Epithelial cell of esophagus (primary cell): ENCODE measurements at places on chromosomes 7 and 10.

GRCh38 chr10:18486438-18486837 is 164.9 kb downstream of the NSUN6 start:
- no peak for DNase-seq

- DNase-seq, result no peak
These were observed 91.3 kb downstream of the CPXM2 start for GRCh38 chr10:123800289-123800688.

DNA sequence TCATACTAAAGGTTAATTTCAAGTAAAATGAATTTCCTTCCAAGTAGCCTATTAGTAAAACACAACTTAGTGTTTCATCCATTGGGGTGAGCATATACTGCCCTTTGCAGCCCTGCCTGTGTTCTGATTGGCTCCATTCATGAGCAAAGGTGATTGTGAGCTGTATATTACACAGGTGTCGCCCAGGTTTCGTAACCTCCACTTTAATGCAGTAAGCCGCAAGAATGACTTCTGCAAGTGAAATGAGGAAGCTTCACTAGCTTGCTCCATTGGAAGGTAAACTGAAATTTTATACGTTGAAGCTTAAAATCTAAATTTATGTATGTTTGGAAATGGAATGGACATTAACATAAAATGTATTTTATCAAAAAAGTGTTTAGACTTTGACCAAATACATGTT is 24.4 kb downstream of the MTURN start:
- peak; percentile 78 for DNase-seq

GRCh38 chr10:77056650-77057049 is 581.0 kb downstream of the KCNMA1 start:
- DNase-seq, result no peak

- DNase-seq, result no peak
These were observed 95.3 kb downstream of the CUX1 start for GRCh38 chr7:101912716-101913110.

- no peak for DNase-seq
These were observed 189.4 kb upstream of the SHH start for GRCh38 chr7:156001496-156002260.

GRCh38 chr10:70139997-70140250 is 6.6 kb downstream of the TYSND1 start:
- no peak for DNase-seq

DNA sequence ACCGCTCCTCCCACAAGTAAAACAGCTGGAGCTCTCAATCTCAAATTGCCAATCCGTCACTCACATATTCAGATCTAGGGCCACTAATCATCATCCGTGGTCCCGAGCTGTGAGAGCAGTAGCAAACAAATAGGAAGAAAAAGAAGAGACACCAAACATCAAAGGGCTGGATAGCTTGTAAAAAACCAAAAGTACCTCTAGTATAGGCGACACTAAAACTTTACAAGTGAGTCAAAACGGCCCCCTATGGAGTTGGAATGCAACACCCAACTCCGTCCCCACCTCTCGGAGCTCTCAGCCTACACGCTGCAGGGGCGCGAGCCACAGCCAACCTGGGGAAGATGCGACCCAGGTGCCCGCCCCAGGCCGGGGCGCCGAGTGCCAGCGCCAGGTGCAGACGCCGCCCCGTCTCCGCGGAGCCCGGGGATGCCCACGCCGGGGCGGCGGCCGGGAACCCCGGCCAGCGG is 581 bp downstream of the FAM3C start:
- DNase-seq, result peak; percentile 41

DNA sequence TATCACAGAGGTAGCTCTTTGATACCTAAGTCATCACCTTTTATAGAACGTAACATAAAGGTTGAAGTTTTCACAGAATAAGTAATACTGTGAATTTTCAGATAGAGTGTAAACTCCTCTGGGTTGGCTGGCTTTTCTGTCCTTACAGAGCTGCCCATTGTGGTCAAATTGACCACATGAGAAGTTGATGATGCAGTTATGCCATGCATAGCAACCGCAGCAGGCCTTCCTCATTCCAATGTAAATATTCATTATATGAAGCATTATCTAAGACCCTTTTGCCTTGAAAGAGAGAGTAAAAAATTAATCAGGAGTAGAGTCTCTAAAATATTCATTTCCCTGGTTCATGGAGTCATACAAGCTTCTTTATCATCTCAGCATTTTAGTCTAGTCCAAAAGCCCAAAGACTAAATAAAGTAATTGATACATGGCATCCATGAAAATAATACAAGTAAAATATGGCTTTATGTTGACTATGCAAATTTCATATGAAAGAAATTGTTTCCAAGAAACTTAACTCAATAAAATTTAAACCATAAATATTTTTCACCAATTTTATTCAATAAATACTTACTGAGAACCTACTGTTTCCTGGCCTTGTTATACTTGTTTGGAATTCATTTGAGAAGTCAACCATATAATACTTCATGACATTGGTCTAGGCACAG is 516.4 kb downstream of the PCDH15 start:
- peak; percentile 37 for DNase-seq

- DNase-seq, result peak; percentile 17
These were observed 68.6 kb upstream of the EFCAB10 start for GRCh38 chr7:105649727-105650381.

- DNase-seq, result no peak
These were observed 78.4 kb upstream of the GSDME start for GRCh38 chr7:24835643-24836042.

- peak; percentile 8 for DNase-seq
These were observed 159.8 kb downstream of the PIP4K2A start for GRCh38 chr10:22554461-22555182.

GRCh38 chr7:93006480-93007095 is 111.2 kb downstream of the SAMD9 start:
- no peak for DNase-seq

DNA sequence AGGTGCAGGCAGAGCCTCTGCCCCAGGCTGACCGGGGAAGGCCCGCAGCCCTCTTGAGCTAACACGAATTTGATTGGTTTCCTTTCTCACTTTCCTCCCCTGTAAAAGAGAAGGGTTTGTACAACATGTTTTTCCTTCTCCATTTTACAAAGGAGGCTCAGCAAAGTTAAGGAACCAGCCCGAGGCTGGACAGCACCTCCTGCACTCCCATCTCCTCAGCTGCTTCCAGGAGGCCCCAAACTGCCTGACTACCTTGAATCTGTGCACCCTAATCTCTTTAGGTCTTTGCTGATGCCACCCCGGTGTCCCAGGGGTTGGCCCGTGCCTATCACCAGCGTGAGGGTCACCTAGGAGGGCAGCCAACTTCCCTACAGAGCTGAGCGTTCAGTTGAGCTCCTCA is 4.2 kb downstream of the ALKBH4 start:
- no peak for DNase-seq

DNA sequence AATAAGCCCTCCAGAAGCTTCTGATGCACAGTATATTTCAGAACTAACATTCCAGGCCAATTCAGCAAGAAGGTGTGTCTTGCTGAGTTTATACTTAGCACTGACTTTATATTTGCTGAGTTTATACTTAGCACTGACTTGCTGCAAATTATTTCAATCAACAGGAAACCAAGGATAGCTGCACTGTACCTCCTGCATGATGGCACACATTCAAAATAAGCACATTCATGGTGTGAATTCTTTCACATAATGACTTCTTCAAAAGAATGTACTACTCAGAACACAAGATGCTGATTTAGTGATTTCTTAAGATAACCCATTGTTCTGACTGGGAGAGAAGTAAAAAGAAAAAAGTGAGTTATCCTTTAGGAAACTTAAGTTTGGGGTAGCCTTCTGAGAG is 52.0 kb downstream of the JAZF1 start:
- no peak for DNase-seq

GRCh38 chr10:7585228-7585627 is 81.5 kb downstream of the ITIH5 start:
- no peak for DNase-seq

GRCh38 chr7:101140746-101141382 is 13.4 kb upstream of the AP1S1 start:
- peak; percentile 83 for DNase-seq

GRCh38 chr10:88064608-88065382 is 201.4 kb downstream of the PTEN start:
- peak; percentile 18 for DNase-seq

- peak; percentile 74 for DNase-seq
These were observed 88.6 kb downstream of the RNF216 start for GRCh38 chr7:5692845-5693278.

DNA sequence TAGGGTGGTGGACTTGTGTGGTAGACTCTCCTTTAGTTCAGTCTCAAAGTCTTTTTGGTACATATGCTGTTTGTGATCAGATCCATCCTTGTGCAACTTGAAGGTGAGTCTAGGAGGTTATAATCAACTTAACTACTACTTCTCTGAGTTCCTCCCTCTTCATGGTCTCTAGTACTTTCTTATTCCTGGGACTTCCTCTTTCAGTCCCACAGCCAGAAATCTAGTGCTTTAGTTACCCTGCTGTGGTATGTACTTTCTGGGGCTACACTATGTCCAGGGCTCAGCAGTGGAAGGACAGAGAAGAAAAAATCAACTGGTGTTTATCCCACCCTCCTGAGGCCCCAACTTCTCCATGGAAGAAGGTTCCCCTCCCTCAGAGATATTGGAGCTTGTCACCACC is 19.4 kb upstream of the ATAD1 start:
- no peak for DNase-seq

DNA sequence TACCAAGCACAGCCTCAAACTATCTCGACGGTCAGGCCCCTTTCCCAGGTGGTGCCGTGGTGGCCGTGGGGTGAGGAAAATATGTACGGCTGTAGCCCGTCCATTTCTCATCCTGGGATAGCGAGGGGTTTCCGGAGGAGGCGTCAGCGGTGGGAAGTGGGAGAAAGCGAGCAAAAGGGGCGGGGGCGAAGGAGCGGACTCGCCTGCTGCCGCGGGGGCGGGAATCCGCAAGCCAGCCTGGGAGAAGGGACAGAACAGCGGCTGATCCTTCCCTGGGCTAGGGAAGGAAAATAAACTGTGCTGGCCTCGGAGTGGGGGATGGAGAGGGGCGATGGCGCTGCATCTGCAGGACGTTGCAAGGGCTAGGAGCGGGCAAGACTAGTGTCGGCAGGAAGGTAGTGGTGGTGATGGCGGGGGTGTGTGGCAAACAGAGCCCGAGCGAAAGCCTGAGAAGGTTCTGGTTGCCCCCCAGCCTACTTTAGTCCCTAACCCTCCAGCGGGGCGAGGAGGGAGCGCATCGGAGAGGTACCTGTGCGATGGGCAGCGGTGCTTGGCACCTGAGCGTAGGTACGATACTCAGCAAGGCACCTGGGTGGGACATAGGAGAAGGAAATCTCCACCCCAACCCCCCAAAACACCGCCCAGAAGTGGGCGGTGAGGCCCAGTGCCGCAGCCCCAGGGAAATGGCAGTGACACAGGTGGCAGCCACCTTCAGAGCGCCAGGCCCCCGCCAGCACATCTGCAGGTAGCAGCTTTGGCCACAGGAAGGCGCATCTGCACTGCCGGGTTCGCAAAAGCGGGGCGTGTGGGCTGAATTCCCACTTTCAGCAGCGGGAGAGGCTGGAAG is 49.9 kb upstream of the STEAP1B start:
- DNase-seq, result peak; percentile 55

DNA sequence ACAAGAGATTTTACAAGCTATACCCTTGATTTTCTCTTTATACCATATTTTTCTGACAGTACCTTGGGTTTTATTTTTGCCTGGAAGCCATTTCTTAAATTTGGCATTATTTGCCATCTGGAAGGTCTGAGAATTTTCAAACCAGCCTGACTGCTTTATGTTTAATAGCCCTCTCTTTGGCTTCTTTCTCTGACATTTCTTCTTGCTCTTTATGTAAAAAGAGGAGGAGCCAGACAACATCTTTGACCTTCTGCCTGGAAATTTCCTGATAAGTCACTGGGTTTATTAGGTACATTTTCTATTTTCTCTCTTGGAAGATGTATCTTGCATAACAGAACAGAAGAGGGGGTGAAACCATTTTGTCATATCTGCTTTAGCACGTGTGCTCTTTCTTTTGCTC is 79.6 kb downstream of the LANCL2 start:
- no peak for DNase-seq

DNA sequence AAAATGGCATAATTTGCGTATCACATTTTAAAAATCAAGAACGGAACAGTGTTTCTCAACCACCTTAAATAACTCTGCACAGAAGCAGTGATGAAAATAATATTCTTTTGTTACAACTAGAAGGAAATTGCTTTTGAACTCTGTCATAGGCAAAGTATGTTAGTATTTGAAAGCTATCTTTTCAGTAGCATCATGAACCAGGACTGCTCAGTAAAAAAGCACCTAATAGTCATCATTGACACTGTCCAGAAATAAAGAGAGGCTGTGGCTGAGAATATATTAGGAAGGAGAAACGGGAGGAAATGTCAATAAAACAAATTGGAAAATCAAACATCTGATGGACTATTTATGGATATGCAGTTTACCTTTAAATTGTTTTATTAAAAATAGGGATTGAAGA is 237.2 kb upstream of the AKR1E2 start:
- no peak for DNase-seq

GRCh38 chr10:85537561-85537960 is 829.0 kb downstream of the GRID1 start:
- no peak for DNase-seq

DNA sequence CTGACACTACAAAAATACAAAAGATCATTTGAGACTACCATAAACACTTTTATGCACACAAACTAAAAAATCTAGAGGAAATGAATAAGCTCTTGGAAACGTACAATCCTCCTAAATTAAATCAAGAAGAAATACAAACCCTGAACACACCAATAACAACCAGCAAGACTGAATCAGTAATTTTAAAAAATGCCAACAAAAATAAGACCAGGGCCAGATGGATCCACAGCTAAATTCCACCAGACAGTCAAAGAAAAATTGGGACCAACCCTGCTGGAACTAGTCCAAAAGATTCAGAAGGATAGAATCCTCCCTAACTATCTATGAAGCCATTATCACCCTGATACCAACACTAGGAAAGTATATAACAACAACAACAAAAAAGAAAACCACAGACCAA is 277.4 kb downstream of the AGMO start:
- no peak for DNase-seq

DNA sequence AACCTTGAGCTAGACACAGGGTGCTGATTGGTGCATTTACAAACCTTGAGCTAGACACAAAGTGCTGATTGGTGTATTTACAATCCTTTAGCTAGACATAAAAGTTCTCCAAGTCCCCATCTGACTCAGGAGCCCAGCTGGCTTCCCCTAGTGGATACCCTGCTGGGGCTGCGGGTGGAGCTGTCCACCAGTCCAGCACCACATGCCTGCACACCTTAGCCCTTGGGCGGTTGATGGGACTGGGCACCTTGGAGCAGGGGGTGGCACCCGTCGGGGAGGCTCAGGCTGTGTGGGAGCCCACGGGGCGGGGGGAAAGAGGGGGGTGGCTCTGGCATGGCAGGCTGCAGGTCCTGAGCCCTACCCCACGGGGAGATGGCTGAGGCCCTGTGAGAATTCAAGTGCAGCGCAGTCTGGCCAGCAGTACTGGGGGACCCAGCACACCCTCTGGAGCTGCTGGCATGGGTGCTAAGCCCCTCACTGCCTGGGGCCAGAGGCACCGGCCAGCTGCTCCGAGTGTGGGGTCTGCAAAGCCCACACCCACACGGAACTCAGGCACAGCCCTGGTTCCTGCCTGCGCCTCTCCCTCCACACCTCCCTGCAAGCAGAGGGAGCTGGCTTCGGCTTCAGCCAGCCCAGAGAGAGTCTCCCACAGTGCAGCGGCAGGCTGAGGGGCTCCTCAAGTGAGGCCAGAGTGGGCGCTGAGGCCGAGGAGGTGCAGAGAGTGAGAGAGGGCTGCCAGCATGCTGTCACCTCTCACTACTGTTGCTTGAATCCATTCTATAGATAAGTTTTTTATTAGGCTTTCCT is 369.8 kb upstream of the SMIM30 start:
- DNase-seq, result peak; percentile 1
